Right forelimb (tissue), 1 donor: ENCODE measurements at places on chromosomes 13 and 19.

- DNase-seq = no peak
These were observed 87.8 kb downstream of the LMO7 start for GRCh38 chr13:75723901-75724300.

DNA sequence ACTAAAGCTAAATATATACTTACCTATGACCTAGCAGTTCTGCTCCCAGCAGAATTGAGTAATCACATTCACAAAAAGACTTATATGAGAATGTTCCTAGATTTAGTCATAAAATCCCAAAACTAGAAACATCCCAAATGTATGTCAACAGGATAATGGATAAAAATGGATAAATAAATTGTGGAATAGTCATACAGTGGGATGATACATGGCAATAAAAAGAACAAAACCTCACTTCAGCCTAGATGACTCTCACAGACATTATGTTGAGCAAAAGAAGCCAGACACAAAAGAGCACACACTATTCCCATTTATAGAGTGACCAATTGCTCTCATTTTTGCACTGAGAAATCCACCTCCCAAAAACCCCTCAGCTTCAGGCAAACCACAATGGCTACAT, 352.4 kb upstream of the HTR2A start:
- DNase-seq = no peak

GRCh38 chr13:38563739-38564138, 123.1 kb upstream of the FREM2 start:
- DNase-seq = no peak

DNA sequence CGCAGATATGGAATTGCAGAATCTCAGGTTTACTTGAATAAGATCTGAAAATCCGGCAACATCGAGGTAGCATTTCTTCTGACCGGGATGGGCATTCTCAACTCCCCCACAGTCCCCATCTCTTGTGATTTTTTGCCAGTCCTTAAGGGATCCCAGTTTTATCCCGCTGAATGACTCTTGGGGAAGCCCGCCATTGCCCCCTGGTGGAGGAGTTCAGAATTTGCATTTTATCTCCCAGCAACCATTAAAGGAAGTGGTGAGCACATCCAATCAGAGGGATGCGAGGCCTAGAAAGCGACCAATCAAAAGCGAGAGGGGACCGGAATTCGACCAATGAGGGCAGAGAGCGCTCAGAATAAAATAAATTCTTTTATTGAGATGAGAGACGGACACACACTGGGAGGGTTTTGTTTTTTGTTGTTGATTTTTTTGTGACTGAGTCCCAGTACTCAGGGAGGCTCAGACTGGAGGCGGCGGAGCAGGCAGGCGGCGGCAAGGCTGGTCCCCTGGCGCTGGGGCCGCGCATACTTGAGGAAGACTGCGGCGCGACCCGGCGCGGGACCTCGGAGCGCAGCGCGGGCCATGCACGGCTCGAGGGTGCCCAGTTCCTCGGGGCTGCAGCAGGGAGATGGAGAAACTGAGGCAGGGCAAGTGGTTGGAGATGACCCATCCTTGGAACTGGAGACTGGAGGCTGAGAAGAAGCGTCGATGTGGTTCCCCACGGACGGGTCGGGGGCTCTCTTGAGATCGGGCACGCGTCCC, 3.9 kb upstream of the TTC9B start:
- DNase-seq = peak; percentile 81

GRCh38 chr13:73833325-73834070, 300.7 kb downstream of the KLF12 start:
- DNase-seq = no peak

- DNase-seq = no peak
These were observed 6.7 kb downstream of the ZNF865 start for GRCh38 chr19:55611983-55612645.

DNA sequence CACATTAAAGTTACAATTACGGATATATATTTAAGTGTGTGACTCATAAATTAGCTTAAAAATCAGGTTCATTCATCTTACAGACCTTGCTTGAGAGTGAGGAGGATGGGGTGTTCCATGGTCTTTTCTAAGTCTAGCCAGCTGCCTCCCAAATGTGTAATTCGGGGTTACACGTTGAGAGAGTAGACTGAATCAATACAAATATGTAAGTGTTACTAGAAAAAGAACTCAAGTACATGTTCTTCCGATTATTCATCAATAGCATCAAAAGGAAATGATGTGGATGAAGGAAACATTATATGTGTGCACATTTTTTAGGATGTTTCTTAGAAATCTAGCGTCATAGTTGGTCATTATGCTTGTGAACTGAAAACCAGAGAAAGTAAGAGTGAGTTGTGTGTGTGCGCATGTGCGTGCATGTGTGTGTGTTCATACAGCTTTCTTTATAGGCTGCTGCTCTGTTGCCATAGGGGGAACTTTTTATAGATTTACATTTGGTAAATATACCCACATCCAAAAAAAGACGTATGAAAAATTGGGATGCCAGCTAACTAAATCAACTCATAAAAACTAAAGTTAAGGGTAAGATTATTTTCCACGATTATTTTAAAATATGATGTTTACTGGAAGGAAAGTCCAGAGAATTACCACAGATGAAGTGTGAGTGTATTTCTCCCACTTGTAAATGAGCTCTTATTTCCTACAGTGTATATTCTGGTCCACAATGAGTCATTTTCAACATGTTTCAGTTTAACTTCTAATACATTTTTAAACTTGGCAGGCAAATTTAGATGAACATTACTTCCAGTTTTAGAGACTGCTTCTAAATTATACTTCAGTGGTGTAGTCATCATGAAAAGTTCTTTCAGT, 82.4 kb downstream of the PIBF1 start:
- no peak for DNase-seq

GRCh38 chr19:46611776-46612175, 10.6 kb downstream of the CALM3 start:
- DNase-seq = no peak

DNA sequence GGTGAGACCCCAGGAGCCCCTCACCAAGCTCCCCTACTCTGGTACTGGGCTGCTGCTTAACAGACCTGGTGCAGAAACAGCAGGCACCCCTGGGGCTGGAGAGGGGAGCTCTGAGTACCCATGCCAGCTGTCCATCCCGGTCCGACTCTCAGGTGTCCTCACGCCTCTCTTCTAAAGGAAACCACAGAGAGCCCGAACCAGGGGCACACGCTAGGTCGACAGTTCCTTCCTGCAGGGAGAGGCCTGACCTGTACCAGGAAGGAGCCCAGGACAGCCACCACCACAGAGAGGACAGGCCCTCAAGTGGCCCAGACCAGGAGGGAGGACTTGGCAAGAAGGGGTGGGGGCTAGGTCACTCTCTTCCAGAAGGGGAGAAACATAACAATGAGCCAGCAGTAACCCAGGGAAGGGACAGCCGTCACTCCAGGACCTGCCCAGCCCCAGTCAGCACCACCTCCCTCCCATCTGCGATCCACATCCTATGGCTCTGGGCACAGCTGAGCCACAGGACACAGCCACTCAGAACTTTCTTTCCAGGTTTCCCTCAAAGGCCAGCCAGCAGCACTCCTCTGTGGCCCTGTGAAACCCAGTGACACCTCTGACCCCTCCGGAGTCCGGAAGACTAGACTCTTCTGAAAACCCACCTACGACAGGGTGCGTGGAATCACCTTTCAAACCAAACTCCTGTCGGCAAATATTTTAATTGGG, 13.0 kb upstream of the SLC35E1 start:
- no peak for DNase-seq

- peak; percentile 64 for DNase-seq
These were observed 92.6 kb downstream of the SIPA1L3 start for GRCh38 chr19:37999309-38000213.

DNA sequence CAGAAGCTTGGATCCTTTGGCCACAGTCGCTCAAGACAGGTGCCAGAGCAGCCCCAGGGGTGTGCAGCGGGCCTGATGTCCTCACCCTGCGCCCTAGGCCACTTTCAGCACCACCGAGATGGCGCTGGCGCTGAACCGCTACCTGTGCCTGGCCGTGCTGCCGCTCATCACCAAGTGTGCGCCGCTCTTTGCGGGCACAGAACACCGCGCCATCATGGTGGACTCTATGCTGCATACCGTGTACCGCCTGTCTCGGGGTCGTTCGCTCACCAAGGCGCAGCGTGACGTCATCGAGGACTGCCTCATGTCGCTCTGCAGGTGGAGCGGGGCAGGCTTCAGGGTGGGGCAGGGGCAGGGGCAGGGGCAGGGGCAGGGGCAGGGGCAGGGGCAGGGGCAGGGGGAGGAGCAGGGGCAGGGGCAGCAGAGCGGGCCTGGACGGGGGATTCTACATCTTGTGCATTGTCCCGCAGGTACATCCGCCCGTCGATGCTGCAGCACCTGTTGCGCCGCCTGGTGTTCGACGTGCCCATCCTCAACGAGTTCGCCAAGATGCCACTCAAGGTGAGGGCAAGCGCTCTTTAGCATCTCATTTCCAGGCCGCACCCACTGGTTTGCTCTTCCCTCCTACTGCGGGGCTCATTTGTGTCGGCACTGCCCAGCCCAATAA, 69.1 kb downstream of the RYR1 start:
- no peak for DNase-seq

GRCh38 chr19:51600940-51601580, 29.1 kb downstream of the SIGLEC5 start:
- no peak for DNase-seq

- no peak for DNase-seq
These were observed 5.5 kb downstream of the ARRDC2 start for GRCh38 chr19:18013210-18014111.

- DNase-seq = no peak
These were observed 21.0 kb downstream of the NLRP9 start for GRCh38 chr19:55717251-55717650.

GRCh38 chr19:27745978-27746542, 1466.9 kb downstream of the UQCRFS1 start:
- DNase-seq = no peak

GRCh38 chr19:45959517-45960025, 14.1 kb downstream of the NOVA2 start:
- no peak for DNase-seq

- no peak for DNase-seq
These were observed 118.5 kb downstream of the ATP8A2 start for GRCh38 chr13:25490236-25490635.

- no peak for DNase-seq
These were observed 19.3 kb downstream of the RNASEH2B start for GRCh38 chr13:50928659-50929462.

DNA sequence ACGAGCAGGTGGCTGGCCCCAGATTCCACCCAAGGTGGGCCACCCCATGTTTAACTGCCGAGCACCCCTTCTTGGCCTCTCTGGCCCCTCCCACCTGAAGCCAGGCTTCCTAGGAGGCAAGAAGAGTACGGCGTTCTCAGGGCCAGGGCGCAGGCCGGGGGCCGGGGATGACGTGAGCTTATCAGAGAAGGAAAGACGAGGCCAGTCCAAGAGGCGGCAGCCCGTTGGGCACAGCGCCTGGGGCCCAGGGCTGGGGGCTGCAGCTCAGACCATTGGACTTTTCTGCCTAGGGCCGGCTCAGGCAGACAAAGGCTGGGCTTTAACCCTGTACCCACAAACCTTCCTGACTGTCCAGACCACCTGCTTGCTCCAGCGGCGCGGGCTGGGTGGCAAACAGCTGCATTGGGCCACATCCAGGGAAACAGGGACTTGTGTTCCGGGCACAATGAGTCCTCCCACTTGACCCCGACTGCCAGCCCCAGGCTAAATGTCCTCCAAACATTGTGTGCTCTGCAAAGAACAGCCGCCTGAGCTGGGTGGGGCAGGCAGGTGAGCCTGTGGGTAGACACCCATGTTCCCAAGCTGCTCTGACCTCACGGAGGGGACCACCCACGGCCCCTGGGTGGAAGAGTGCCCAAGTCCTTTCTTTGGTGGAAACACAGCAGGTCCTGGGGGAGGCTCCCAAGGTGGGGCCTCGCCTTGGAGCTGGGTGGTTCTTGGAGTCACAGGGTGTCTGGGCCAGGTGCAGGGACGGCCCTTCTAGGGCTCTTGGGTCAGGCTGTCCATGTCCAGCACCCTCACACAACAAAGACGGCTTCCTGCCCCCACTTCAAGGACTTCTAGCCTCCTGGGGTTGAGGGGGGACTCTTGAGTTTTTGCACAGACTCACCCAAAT, 21.9 kb downstream of the COMP start:
- DNase-seq = no peak

- no peak for DNase-seq
These were observed 2.7 kb downstream of the WIZ start for GRCh38 chr19:15447057-15447456.

GRCh38 chr13:29005763-29006120, 185.6 kb downstream of the MTUS2 start:
- no peak for DNase-seq

GRCh38 chr13:67844574-67844973, 614.4 kb upstream of the PCDH9 start:
- no peak for DNase-seq

GRCh38 chr13:20217168-20217567, 15.0 kb downstream of the GJB6 start:
- DNase-seq = no peak

DNA sequence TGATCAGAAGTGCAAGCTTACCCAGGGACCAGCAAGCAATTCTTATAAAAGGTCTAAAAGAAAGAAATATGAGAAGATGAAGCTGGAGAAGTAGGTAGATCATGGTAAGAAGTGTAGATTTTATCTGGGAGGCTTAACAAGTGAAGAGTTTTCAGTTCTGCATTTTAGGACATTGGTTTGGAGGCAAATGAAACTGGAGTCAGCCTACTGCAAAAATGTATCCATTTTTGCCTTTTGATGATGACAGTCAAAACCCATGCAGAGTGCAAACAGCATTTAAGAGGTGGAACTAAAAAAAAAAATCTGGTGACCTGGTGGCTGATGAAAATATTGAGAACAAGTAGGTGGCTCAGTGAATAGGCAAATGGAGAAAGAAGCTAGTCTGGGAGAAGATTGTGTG, 216.9 kb downstream of the DNAJC15 start:
- DNase-seq = no peak

- DNase-seq = peak; percentile 82
These were observed 4.6 kb upstream of the APC2 start for GRCh38 chr19:1445185-1445931.

GRCh38 chr19:18701250-18701608, 17.7 kb downstream of the CRTC1 start:
- DNase-seq = no peak

DNA sequence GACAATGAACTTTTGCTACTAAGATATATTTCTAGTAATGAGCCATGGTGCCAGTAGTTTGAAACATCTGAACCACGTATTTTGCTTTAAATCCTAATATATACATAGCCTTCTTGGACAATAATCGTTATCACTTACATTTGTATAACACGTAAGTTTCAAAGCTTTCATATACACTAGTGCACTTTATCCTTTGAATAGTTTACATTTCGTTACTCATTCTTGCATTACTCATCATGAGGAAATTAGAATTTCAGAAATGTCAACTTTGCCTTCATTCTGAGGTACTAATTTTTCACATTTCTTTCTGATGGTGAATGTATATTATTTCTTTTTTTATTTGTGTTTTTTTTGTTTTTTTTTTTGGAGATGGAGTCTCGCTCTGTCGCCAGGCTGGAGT, 5.8 kb downstream of the KBTBD7 start:
- no peak for DNase-seq

GRCh38 chr19:35320065-35320713, 8.8 kb upstream of the CD22 start:
- no peak for DNase-seq
